HFF-Myc (cell line): ENCODE measurements at places on chromosomes 12 and 14.

DNA sequence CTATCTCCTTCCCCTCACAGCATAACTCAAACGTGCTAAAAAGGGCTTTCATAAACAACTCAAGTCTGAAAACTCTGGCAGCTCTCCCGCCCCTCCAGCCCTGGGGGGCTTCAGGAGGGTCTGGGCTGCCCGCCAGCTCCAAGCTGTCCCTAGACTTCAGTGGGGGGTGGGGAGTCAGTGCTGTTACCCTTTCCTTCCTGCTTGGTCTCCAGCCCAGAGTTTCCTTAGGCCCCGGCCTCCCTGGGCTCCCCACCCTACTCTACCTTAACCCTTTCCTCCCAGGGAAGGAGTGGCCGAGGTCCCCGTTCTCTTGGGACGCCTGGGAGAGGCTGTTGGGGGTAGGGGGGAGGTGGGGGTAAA lies 530 bp upstream of the NYNRIN start:
- no peak for DNase-seq

- DNase-seq = no peak
Measured at GRCh38 chr14:73722581-73722980, 8.4 kb upstream of the PNMA1 start.

DNA sequence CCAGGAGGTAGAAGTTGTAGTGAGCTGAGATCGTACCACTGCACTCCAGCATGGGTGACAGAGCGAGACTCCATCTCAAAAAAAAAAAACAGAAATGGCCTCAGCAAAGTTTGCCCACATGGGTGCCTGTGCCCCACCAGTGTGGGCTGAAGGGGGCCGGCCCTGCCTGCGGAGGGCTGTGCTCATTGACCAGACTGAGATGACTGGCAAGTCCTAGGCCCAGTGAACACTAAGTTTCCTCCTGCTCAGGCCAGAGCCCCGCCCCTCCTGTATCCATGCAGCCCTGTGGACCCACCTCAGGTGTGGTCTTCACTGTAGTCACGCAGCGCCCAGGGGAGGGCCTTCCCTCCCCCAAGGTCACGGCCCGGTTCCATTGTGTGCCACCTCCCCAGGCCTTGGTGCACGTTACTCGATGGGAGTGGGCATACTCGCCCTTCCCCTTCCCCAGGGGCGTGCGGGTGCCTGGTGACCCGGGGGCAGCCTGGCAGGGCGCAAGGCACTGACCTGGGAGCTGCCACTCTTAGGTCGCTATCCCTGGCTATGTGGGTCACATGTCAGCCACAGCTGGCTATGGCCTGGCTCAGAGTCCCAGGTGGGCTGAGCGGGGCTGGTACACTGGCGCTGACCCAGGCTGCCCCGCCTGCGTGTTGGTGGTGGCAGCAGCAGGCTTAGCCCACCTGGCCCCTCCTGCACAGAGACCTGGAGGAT lies 16.1 kb downstream of the INF2 start:
- DNase-seq = no peak

GRCh38 chr14:104855532-104856090 lies 9.5 kb upstream of the CEP170B start:
- DNase-seq = no peak

GRCh38 chr12:29921307-29921706 lies 137.6 kb upstream of the TMTC1 start:
- DNase-seq = peak; percentile 2
